ENCODE measurements at places on chromosomes 16 and 17. TPM values are rescaled to one million over a fixed set of nuclear protein-coding genes. Genes with fewer than 3 reads are reported as not detected.

GLP2R gene
- total RNA-seq: not detected

SOX8 gene
- 0.16 TPM for total RNA-seq

ZNF267 gene
- 10.1 TPM for total RNA-seq

SLC52A1 gene
- total RNA-seq: 0.32 TPM

CFAP97D1 gene
- not detected for total RNA-seq

CA7 gene
- not detected for total RNA-seq

MPDU1 gene
- 48.5 TPM for total RNA-seq

MT4 gene
- not detected for total RNA-seq

KRT16 gene
- 1.9 TPM for total RNA-seq

NUP88 gene
- total RNA-seq: 39.2 TPM

UTS2R gene
- not detected for total RNA-seq

USH1G gene
- under 0.01 TPM for total RNA-seq

PYDC1 gene
- not detected for total RNA-seq

RHBDL1 gene
- total RNA-seq: 3.9 TPM

ALDOC gene
- 53.3 TPM for total RNA-seq

DNAH2 gene
- total RNA-seq: 0.16 TPM

PPL gene
- total RNA-seq: 46.3 TPM

WFDC1 gene
- 0.17 TPM for total RNA-seq

SLC5A11 gene
- not detected for total RNA-seq

MAP2K6 gene
- total RNA-seq: 3.0 TPM

ABCA9 gene
- total RNA-seq: 18.1 TPM

SBK1 gene
- not detected for total RNA-seq

HSD17B2 gene
- total RNA-seq: 0.09 TPM

BICDL2 gene
- 0.32 TPM for total RNA-seq

ACADVL gene
- total RNA-seq: 286 TPM

FLYWCH2 gene
- 47.5 TPM for total RNA-seq

C16orf96 gene
- total RNA-seq: under 0.01 TPM

CORO7 gene
- total RNA-seq: 16.6 TPM

CTF1 gene
- total RNA-seq: 4.3 TPM

RARA gene
- total RNA-seq: 3.9 TPM

CACNA1H gene
- under 0.01 TPM for total RNA-seq

ABCA8 gene
- 78.8 TPM for total RNA-seq

CNP gene
- total RNA-seq: 62.3 TPM

ARL5C gene
- under 0.01 TPM for total RNA-seq

PAM16 gene
- total RNA-seq: 20.4 TPM

C17orf67 gene
- total RNA-seq: 0.60 TPM

GP1BA gene
- total RNA-seq: not detected

ANKRD40CL gene
- total RNA-seq: not detected

SLC13A2 gene
- total RNA-seq: not detected

FNDC8 gene
- not detected for total RNA-seq
